ENCODE measurements at places on chromosomes 16 and 17.

- peak; percentile 59 for DNase-seq
These were observed 61.6 kb downstream of the TIMM22 start for GRCh38 chr17:1058423-1059130.

DNA sequence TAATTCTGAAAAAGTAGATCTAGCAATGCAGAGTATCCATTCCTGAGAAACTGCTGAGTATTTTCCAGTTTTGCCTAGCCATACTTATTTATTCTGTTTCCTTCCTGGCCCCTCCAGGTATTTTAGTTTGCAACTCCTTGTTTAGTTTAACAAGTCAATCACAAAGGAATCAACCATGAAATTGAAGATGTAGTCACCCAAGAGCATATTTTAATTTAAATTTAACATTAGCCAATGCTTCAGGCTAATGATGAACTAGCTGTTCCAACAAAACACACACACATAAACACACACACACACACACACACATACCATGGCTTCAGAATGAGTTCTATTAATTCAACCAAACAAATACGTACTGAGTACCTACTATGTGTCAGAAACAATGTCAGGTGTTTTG lies 332.8 kb upstream of the ERCC4 start:
- DNase-seq, result no peak

GRCh38 chr16:4351880-4352279 lies 759 bp upstream of the PAM16 start:
- DNase-seq, result peak; percentile 24

GRCh38 chr17:69874175-69874670 lies 200.8 kb upstream of the KCNJ16 start:
- no peak for DNase-seq

GRCh38 chr16:87463722-87464690 lies 28.8 kb downstream of the ZCCHC14 start:
- peak; percentile 46 for DNase-seq

DNA sequence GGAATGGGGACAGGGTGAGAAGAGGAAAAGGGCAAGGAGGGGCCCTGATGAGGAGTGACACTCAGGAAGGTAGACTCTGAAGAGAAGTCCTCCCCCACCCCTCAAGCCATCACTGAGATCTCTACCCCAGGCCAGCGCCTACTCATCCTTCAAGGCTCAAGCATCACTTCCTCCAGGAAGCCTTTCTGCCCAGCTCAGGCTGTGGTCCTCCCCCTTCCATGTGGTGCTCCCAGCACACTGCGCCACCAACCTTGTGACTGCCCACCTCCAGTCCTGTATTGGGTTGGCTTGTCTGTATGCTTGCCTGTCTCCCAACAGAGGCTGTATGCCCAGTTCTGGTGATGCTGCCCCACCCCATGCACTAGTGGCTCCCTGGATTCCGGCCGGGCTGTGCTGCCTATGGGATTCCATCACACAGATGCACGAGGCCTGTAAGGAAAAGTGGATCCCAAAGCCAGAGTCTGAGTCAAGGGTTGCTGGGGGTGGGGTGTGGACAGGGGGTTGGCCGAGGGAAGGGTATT lies 19.8 kb upstream of the ZFP90 start:
- no peak for DNase-seq

DNA sequence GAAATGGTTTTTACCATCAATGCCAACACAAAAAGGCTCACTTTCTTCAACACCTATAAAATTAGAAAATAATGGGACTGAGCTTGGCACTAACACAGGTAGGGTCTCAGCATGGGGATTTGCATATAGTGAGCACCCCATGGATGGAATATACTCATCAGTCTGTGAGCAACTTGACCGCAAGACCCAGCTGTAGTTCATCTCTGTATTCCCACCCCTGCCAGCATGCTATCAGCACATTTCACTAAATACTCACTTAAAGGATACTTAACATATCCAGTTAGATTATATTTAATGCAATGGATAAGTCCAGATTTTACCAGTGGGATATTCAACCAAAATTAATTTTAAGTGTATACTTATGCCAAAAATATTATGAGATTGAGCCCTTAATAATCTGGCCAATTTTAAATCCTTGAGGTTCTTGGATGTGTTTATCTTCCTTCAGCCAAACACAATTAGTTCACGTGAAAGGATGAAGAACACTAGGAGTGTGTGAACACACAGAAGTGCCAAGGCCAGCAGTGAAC lies 66.7 kb downstream of the C16orf95 start:
- no peak for DNase-seq

DNA sequence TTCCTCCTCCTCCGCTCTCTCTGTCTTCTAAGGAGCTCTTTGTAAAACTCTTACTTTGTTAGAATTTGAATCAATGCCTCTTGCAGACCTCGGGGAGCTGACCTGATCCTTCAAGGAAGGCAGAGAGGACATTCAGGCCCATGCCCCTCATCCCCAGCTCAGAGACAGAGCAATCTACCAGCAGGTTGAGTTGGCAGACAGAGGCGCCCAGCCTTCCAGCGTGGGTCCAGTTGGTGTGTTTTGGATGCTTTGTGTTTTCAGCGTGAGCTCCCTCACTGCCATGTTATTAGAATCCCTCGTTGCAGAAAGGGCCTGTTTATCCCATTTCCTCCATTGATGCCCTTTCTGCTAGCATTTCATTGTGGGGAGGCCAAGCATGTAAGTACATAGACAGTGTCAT lies 167.1 kb downstream of the CMIP start:
- DNase-seq, result no peak

- peak; percentile 96 for DNase-seq
These were observed at the start of gene ABCA3 for GRCh38 chr16:2340564-2341455. TSS of gene ABCA3 (minus strand) at chr16:2340728. CDS start at chr16:2326466, 14,262 bp downstream.

GRCh38 chr17:74270333-74270732 lies 3.7 kb upstream of the DNAI2 start:
- no peak for DNase-seq

GRCh38 chr16:88662222-88662842 lies 559 bp downstream of the MVD start:
- DNase-seq, result peak; percentile 32

- DNase-seq, result no peak
These were observed 382.3 kb upstream of the EEF2KMT start for GRCh38 chr16:5479926-5480325.

DNA sequence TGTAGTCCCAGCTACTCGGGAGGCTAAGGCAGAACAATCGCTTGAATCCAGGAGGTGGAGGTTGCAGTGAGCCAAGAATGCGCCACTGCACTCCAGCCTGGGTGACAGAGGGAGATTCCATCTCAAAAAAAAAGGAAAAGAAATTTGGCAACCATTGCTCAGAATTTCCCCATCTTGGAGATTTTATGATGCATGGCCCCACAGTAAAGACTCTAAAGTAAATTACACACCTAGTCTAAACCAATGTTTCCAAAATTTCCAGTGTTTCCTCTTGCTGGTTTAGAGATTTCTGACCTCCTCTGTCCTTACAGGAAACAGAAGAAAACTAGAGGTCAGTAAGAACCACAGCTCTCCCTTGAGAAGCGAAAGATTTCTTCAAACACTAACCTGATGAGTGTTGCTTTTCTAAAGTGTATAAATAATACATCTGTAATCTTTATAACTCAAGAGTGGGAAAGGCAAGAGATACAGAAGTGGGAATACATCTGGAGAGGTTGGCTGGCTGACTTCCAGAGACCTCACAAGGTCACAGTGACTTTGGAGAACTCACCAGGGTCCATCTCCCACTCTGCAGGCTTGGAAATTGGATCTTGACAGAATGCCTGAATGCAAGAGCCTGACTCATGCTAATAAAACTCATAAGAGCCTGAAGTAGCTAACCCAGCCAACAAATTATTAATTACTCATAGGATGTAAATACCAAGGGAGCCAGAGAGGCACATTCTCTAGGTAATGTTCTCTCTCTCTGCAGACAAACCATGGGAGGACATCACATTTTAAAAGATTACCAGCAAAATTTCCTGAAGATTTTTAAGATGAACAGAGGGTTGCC lies 8.8 kb downstream of the ADAT1 start:
- DNase-seq, result no peak

- DNase-seq, result no peak
These were observed 48.3 kb downstream of the NT5M start for GRCh38 chr17:17351356-17351891.

DNA sequence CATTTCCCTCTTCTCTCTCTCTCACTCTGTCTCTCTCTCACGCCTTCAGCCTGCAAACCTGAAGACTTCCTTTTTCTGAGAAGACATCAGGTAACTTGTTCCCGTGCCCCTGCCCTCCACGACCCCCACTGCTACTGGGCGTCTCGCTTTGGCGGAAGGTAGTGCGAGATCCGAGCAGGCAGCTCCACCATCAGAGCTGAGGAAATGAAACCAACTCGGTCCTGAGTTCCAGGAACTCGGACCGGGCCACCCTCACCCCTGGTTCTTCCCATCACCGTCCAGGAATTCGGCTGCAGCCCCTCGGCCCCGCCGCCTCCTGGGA lies 585 bp downstream of the MLKL start:
- peak; percentile 30 for DNase-seq

GRCh38 chr16:35196313-35196712 lies 1736.9 kb downstream of the TP53TG3F start:
- no peak for DNase-seq

DNA sequence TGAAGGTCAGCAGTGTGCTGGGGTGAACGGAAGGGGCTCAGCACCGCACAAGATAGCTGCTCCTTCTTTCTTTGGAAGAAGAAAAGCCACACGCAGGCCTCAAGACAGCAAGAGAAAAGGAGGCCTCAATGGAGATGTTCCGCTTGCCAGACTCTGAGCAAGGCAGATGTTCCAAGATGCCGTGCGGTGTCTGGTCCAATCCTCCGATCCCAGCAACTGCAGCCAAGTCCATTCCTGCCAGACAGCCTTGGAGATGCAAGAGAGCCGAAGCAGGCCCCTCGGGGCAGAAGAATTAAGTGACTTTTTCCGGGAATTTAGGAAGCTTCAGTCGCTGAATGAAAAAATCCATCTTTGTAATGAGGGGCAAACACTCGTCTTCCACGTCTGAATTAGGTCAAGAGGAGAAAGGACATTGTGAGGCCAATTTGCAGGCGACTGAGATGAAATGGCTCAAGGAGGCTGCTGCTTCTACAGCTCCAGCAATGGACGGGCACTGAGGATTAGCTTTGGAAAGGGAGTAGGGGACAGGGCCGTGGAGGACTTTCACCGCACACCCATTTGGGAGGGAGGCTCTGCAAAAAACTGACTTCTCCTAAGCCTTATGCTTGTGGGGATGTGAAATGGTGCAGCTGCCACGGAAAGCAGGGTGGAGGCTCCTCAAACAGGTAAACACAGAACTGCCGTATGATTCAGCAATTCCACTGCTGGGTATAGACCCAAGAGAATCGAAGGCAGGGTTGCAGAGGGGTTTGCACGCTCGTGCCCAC lies 44.7 kb downstream of the RPH3AL start:
- no peak for DNase-seq

DNA sequence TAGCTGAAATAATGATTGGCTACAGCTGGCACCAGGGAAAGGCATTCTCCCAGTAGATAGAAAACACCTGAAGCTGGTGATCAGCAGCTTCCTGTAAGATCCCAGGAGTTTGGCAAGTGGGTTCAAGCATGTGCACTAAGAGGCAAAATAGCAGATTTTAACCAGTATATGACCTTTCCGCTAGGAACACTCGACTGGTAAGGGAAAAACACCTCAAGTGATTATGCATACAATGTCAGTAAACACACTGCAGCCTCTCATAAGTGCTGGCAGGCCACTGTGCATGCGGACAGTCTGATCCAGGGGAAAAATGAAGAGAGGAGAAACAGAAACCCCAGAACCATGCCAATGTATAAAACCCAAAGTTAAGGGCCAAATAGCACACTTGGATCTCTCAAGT lies 49.0 kb upstream of the HLF start:
- no peak for DNase-seq

GRCh38 chr16:9761870-9762269 lies 420.4 kb downstream of the GRIN2A start:
- DNase-seq, result no peak

GRCh38 chr17:13702266-13702665 lies 100.5 kb upstream of the HS3ST3A1 start:
- no peak for DNase-seq

DNA sequence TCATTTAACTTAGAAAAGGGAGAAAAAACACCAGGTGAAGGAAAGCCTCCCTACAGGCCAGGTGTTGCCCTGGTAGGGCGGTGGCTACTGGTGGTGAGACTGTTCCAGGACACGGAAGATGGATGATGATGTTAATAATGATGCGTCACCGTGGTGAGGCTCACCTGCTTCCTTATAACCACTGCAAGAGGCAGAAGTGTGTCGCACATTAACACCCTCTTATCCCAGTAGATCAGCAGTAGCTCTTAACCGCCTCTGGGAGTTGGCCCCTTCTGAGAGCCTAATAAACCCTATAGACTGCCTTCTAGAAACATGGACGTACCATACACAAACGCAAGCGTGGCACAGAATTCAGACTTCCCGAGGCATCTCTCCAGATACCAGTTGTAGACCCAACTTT lies 7.8 kb downstream of the BFAR start:
- DNase-seq, result no peak

- DNase-seq, result no peak
These were observed 69.8 kb downstream of the SHISA9 start for GRCh38 chr16:12971241-12971640.

- DNase-seq, result no peak
These were observed 96.8 kb downstream of the OMG start for GRCh38 chr17:31200287-31200686.

- no peak for DNase-seq
These were observed 116.8 kb downstream of the CDYL2 start for GRCh38 chr16:80687606-80688005.

GRCh38 chr17:66964930-66965800 lies 658 bp downstream of the CACNG4 start:
- DNase-seq, result peak; percentile 26

DNA sequence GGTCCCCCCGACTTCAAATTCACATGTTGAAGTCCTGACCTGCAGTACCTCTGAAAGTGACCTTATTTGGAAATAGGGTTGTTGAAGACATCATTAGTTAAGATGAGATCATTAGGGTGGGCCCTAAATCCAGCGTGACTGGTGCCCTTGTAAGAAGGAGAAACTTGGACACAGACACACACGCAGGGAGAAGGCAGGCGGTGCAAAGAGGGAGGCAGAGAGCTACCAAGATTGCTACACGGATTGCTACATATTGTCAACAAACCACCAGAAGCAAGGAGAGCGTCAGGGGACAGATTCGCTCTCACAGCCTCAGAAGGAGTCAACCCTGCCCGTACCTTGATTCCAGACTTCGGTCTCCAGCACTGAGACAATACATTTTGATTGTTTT lies 6.8 kb upstream of the WBP2 start:
- DNase-seq, result no peak

- no peak for DNase-seq
These were observed 12.2 kb downstream of the GALNS start for GRCh38 chr16:88844419-88845036.

DNA sequence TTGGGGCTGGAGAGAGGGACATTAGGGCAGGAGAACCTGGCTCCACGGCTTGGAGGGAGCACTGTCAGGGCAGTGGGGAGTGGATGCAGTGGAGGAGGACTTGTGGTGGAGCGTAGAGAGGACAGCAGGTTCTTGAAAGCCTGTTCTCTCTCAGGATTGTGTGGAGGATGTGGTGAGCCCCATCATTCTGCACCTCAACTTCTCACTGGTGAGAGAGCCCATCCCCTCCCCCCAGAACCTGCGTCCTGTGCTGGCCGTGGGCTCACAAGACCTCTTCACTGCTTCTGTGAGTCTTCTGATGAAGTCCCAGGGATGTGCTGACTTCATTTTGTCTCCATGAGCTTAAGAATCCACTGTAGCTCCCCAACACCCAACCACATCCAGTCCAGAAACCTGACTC lies 13.5 kb downstream of the COX6A2 start:
- no peak for DNase-seq

GRCh38 chr16:4328046-4328781 lies 12.3 kb downstream of the GLIS2 start:
- DNase-seq, result peak; percentile 59
